Activated T-helper 2 cell treated with anti-CD3 and anti-CD28 coated beads, Interferon-gamma antibody, Interleukin-2, Interleukin-4, amounts not matched to agents 10 μg/mL and 5 μg/mL and 100 μg/mL, durations not matched to agents 14 hours and 24 hours and 36 hours (primary cell): ENCODE measurements at places on chromosomes 4 and X.

DNA sequence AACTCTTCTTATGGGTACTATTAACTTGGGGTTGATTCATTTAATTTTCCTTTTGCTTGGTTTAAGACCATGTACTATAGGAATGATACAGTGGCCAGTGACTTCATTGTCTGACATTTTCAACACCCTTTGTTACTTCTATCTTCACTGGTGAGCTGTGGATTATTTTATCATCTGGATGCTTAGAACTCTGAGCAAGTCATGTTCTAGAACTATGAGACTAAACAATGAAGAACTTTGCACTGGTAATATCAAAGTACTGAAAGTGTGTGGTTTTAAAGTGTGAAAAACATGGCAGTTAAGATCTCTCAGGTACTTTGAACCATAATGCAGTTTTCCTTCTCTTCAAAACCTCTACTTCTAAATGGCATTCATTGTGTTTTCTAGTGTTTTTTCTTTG, 47.8 kb downstream of the MAP7D3 start:
- DNase-seq, result no peak

- no peak for DNase-seq
Measured at GRCh38 chrX:23012162-23012561, 12.4 kb downstream of the DDX53 start.

GRCh38 chrX:7948483-7948882, 21.3 kb upstream of the PNPLA4 start:
- no peak for DNase-seq

DNA sequence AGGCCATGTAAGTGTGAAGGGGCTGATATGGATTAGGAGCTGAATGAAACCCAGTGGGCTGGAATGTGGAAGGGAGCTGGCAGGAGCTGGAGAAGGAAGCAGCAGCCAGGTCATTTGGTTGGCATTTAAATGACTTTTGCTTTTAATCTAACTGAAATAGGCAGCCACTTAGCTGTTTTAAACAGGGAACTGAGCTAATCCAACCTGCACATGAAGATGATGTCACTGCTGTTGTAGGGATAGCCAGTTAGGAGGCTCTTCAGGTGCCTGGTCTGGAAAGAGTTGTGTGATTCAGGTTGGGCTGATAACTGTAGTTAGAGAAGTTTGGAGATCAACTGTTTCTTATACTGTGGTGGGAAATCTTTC, 122.4 kb downstream of the PALLD start:
- DNase-seq, result no peak

DNA sequence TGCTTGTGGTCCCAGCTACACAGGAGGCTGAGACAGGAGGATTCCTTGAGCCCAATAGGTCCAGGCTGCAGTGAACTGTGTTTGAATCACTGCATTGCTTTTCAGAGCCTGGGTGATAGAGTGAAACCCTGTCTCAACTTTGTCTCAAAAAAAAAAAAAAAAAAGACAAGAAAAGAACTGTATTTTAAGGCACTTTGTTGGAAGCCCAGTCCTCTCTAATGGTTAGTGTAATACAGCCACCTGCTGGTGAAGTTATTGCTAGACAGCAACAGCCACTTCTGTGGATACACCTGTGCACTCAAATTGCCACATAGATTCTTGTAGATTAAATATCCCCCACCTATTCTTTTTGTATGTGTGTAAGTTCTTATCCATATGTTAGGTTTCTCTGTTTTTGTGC, 10.1 kb upstream of the FGG start:
- DNase-seq, result no peak

DNA sequence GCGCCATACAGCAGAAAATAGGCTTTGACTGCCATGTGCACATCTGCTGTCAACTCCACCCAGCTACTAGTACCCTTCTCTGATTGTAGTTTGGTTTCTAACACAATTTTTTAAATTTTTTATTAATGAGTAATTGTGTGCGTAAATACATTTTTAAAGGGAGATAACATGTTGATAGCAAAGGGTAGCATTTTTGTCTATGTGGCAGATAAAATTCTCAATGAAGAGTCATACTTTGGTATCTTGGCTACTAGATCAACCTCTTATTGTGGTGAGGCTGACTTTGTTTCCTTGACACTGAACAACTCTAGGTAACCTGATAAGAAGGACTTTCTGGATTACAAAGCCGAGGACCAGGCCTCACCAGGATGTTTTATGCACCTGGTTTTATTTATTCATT, 9.5 kb downstream of the ADH4 start:
- DNase-seq, result no peak

- DNase-seq, result peak; percentile 47
Measured at GRCh38 chr4:105306158-105306781, 159.6 kb downstream of the TET2 start.

GRCh38 chrX:107687445-107687844, 59.1 kb downstream of the PRPS1 start:
- no peak for DNase-seq

- no peak for DNase-seq
Measured at GRCh38 chrX:46953597-46953996, 41.4 kb downstream of the JADE3 start.

DNA sequence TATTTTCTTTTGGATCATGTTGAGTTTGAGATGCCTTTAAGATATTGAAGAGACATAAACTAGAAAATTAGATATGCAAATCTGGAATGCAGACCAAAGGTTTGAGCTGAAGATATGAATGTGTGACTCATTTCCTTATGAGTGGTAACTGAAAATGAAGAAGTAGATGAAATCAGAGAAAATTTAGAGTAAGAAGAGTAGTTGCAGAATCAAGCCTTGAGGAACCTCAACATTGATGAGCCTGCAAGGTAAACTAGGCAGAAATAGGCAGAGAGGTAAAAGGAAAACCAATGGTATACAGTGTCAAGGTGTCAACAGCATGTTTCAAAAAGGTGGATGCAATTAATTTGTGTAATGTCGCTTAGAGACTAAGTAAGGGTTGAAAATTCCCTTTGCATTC, 142.8 kb downstream of the MOSPD2 start:
- DNase-seq, result no peak

DNA sequence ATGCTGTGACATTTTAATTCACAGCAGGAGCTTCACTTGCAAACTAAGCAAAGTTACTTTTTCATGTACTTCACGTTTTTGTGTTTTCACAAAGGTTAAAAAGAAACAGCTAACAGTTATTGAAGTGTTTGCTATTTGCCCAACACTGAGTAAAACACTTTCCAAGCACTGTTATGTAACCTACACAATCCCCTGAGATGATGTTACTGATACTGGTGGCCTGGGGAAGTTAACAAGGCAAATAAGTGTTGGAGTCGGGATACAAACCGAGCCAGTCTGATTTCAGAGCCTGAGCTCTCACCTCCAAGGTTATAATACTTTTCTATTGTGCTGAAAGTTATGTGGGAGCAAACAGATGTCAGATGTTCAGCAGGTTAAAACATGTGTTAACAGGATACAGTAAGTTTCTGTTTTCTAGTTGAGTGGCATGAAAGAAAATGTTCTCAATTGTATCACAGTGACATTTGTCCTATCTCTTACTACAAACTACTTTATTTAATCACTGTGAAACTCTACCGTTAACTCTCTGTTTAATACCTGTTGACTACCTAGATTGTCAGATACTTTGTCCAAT, 3.9 kb upstream of the CXCL13 start:
- DNase-seq, result no peak

DNA sequence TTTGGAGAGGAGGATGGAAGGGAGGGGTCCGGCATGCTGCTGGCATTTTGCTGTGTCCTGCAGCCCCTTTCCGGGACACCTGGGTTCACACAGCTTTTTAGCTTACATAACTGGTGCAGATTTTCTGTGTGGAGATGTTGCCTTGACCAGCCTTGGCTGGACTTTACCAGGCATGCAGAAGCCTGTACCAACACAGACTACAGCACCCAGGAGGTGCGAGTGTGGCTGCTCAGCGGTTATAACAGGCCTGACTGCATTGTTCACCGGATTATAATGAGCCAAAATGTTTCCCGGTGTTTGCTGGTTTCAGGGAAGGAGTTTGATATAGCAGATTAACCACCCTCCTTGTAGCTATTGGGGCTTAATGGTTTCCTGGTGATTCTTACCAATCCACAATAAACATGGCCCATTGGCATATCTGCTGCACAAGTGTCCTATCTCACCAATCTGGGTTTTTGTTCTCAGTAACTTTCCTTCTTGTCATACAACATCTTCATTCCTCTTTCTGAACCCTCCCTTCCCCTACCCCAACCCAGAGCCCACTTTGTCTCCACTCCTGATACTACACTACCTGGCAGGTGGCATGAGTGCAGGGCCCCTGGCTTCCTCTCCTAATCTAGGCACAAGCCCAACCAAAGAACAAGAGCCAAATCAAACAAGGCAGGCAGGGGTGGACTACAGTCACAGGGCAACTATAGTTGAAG, 3.9 kb downstream of the RPL10 start:
- DNase-seq, result no peak

- DNase-seq, result no peak
Measured at GRCh38 chr4:10384974-10385373, 72.3 kb downstream of the ZNF518B start.

DNA sequence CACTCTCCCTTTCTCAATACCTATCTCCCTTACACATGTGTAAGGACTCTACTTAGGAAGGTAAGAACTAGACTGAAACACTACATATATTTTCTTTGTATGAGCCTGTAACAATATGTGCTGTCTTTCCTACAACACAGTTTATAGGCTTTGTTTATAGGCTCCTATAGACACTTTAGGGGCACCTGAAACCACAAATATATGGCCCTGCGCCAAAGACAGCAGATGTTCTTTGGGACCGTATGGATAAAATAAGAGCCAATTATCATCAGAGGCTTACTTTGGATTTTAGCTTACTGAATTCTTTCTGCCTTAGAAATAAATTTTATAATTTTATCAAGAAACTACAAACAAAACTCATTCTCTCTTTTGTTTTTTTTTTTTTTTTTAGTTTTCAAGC, 16.6 kb upstream of the CXCL3 start:
- no peak for DNase-seq

- DNase-seq, result no peak
Measured at GRCh38 chrX:72071213-72071612, 60.5 kb downstream of the RTL5 start.

- no peak for DNase-seq
Measured at GRCh38 chrX:150018931-150019361, 80.7 kb upstream of the EOLA2 start.

- no peak for DNase-seq
Measured at GRCh38 chrX:149039057-149039456, 466.0 kb downstream of the IDS start.

- no peak for DNase-seq
Measured at GRCh38 chr4:131764730-131765129, 1384.4 kb upstream of the PCDH10 start.

DNA sequence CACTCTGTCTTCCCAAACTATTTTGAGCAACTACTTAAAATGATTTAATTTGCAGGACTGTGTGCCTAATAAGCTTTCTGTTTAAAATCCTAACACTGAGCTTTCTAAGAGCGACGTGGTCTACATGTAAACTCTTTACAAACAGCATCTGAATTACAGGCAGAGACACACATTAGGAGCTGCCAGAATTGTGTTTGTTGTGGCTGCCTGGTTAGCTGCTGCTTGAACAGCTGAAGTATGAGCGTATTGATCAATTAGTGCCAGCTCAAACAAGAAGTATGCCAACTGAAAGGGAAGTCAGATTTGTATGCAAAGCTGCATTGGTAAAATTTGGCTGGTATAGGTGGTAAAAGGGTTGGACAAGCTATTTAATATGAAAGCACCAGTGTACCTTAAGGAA, 384.4 kb downstream of the PCDH7 start:
- no peak for DNase-seq

GRCh38 chr4:51963841-51964517, 56.2 kb downstream of the LRRC66 start:
- no peak for DNase-seq

DNA sequence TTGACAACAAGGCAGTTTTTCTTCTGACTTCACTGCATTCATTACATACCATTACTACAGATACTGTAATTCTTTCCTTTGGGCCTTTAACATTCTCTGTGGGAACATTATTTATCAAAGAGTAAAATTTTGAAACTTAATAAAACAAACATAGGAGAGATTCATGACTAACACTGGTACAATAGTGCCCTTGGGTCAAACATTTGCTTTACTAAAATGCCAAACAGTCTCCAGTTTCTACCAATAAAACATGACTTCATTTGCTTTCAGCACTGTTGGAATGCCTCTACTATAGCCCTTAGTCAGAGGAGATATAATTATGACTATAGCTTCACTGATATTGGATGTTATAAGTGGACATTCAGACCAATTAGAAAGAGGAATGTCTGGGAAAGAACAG, 481.5 kb downstream of the PACRGL start:
- DNase-seq, result no peak

- DNase-seq, result no peak
Measured at GRCh38 chr4:53704329-53704728, 113.0 kb upstream of the LNX1 start.

- DNase-seq, result peak; percentile 57
Measured at GRCh38 chr4:2954358-2955185, 8.6 kb downstream of the NOP14 start.

GRCh38 chr4:77800077-77800476, 19.1 kb downstream of the CNOT6L start:
- DNase-seq, result no peak

DNA sequence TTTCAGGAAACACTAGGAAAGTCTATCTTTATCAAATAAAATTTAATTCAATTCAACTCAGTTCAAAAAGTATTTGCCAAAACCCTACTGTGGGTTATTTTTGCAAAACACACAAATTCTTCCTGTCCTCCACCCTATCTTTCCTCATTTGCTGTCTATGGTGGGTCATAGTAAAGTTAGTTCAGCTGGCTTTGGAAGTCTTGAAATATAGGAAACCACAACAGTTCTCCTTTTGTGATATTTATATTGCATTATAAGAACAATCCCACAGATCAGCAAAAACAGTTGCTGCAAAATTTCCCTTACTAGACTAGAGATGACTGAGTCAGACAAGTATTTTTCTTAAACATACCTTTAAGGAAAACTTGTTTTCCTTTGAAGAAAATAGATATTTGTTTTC, 22.2 kb downstream of the CYBB start:
- no peak for DNase-seq

GRCh38 chr4:73103799-73104503, 34.4 kb upstream of the COX18 start:
- no peak for DNase-seq

GRCh38 chr4:26161030-26161824, 159.6 kb upstream of the RBPJ start:
- no peak for DNase-seq

- DNase-seq, result peak; percentile 13
Measured at GRCh38 chrX:120380699-120381098, 18.8 kb downstream of the ATP1B4 start.
